ENCODE measurements at places on chromosomes 16 and 17.

GRCh38 chr17:33167736-33168135, 125.4 kb downstream of the ASIC2 start:
- no peak for DNase-seq

DNA sequence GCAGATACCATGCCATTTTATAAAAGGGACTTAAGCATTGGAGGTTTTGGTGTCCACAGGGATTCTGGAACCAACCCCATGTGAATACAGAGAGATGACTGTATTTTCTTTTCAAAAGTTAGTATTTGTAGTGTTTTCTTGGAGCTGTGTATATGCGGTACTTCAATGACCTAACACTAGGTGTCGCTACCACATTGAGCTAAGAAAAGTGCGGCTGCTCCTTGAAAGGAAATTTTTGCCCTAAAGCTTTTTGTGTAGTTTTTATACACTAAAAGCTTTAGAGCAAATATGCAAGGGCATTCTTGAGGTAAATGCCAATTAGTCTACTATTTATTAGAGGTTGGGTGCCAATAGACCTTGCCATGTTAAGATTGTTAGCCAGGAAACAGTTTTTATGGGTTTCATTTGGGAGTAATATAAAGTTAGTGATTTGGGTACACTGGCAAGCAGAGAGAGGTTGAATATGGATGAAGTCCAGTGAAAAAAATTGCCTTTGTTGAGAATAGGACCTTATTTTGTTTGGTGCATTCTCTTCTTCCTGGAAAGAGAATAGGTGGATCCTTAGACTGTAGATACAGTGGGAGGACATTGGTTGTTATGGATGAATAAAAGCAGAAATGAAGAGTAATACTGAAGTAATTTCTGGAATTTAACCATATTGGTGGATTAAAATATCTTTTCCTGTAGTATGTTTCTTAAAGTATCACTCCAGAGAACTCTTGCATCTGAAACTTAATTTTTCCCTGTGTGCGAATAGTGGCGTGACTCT, 43.3 kb downstream of the BCAS3 start:
- DNase-seq = peak; percentile 81

DNA sequence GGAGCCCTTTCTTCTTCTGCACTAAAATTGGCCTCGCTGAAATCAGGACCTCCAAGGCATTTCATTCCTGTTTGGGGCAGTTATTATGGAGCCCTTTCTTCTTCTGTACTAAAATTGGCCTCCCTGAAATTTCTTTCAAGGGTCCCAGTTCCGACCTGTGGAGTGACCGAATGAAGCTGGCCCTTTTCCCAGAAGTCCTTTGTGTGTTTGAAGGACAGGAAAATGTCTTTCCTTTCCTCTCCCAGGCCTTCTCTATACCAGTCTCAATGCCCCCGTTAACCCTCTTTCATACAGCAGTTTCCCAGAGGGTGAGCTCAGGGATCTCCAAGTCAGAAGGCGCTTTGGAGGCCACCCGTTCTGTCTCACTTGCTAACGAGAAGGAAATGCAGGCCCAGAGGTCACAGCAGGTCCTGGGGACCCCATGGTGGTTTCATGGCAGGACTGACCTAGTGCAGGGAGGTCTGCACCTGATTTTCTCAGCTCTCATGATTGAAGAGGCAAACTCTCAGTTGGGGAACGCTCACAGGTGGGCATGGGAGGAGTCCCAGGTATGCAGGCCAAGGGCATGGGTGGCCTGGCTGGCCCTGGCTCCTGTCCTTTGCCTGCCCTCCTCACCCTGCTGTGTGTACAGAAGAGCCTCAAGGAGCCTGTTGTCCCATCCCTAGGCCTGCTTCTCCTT, 37.1 kb upstream of the DOC2B start:
- no peak for DNase-seq

DNA sequence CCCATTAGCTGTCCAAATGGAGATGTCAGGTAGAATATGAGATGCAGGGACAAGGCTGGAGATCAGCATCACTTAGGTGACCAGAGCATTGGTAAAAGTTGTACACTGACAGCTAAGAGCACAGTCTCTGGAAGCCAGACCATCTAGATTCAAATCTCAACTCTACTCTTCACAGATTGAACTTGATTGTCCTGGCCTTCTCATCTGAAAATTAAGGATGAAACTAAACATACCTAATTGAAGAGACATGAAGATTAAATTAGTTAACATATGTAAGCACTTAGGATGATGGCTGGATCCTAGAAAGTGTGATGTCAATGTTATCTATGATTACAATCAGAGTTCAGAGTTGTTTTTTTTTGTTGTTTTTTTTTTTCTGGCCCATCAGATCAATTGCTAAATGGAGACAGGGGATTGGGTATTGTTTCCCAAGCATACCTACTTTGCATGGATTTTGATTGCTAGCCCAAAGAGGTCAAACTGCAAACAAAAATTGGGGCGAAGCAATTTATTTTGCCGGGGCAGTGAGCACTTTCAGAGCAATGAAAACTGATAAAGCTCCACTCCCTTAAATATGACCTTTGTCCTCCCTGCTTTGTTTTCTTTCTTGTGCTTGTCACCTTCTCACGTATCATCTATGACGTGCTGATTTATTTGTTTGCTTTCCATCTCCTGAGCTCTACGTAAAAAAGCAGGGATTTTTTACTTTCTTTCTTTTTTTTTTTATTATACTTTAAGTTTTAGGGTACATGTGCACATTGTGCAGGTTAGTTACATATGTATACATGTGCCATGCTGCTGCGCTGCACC, 217.6 kb upstream of the CPHXL start:
- no peak for DNase-seq

DNA sequence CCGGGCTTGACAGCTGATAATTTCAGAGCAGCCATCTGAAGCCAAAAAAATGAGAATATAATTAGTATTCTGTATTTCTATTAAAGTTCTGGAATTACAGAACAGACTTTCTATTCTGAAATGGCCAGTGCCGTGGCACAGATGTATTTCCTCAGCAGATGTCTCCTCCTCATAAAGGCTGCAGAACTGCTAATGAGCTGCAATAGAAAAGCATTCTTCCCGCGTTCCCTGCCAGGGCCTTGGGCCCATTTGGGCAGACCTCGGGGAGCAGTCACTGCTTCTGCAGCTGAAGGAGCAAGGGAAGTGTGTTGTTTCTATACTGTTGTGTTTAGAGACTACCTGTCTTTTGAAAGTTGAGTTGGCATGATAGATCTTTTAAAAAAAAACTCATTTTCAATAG, 152.6 kb upstream of the CACNG5 start:
- DNase-seq = no peak

DNA sequence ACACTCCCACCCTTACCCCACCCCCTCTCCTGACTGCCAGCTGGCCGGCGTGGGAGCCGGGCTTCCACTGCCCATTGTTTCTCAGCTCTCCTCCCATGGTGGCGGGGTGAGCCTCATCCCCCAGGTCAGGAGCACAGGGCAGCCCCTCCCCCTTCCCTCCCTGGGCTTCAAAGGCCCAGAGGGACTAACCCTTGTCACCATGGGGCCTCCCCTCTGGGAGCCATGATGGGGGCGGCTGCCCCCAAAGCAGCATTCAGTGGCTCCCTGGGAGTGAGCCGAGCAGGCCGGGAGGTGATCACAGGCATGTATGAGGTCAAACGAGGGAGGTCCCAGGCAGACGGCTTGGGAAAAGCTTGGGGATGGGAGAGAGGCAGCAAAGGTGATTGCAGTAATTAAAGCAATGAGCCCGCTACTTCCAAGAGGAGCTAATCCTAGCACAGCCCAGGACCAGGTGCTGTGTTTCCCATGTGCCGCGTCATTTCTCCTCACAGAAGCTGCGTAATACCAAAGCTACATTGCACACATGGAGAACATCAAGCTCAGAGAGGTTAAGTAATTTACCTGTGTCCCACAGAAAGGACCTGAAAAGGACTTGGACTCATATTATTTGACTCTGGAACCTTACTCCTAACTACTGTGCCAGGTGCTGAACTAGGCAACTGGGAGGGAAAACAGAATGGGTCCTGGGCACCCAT, 24.5 kb downstream of the CDK5RAP3 start:
- no peak for DNase-seq

- no peak for DNase-seq
Measured at GRCh38 chr16:15404792-15405191, 9.2 kb downstream of the MPV17L start.

- DNase-seq = no peak
Measured at GRCh38 chr16:50165473-50165872, 12.4 kb downstream of the TENT4B start.

DNA sequence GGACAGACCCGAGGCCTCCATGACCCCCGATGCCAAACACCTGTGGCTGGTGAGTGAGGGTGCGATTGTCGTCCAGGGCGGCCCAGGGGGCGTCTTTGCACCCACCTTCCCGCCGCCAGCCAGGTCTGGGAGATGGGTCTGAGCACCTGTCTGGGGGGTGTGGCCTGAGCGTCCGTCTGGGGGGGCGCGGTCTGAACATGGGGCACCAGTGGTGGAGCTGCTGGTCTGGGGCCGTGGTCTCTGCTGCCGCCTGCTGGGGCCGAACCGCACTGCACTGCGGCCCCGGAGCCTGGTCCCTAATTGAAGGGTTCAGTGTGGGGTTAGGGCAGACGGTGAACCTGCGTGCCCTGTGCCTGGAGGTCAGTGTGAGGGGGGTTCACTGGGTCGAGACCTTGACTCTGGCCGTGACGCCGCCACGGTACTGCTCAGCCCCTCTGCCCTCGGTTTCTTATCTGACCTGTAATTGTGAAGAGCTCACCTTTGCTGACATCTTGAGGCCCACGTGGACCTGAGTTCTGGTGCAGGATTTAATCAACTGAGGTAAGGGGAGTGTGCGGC, 12.6 kb upstream of the TCF25 start:
- peak; percentile 86 for DNase-seq

DNA sequence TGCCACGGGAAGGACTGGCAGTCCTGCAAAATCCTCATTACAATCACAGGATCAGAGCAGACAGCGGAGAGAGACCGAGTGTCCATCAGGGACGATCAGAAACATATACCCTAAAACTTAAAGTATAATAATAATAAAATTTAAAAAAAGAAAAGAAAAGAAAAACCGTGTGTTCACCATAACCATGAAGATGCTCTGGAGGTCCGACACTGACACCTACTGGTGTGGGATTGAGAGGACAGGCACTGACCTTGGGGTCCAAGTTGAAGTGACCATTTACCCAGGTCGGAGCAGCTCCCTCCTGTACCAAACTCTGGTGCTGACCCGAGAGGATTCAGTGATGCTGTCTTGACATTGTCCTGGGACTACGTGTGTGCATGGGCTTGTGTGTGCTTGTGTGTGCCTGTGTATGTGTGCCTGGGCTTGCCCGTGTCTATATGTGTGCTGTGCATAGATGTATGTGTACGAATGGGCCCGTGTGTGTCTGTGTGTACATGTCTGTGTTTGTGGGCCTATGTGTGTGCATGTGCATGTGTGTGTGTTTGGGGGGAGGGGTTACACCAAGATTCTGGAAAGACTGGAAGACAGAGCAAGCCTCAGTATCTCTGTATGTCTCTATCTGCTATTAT, 10.0 kb upstream of the CD300LD start:
- peak; percentile 72 for DNase-seq

DNA sequence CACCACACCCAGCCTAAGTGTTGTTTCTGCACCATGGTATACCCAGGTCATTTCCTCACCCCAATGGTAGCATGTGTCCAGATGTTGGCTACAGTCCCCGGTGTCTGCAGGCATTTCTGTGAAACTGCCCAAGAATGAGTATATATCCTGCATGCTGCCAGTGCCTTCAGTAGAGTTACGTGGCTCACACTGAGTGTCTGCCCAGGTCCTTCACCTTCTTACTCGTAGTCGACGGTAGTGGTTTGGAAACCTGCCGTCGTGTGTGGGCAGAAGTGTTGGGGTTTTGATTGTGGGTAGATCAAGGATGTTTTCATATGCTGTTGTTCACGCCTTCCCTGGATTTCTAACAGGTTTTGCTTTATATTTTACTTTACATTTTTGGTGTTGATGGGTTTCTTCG, 16.8 kb downstream of the TCF25 start:
- DNase-seq = no peak

- DNase-seq = peak; percentile 82
Measured at GRCh38 chr17:56754523-56755208, 79.1 kb downstream of the C17orf67 start.

- DNase-seq = no peak
Measured at GRCh38 chr16:12210258-12210880, 233.8 kb downstream of the SNX29 start.

GRCh38 chr16:24853830-24854229, 8.1 kb downstream of the SLC5A11 start:
- DNase-seq = peak; percentile 53

- DNase-seq = no peak
Measured at GRCh38 chr17:76150712-76151622, 9.9 kb upstream of the FOXJ1 start.

GRCh38 chr17:15263206-15263579, 1.9 kb downstream of the PMP22 start:
- DNase-seq = peak; percentile 49

Data from urothelium cell line (cell line).